ENCODE measurements at places on chromosomes 3 and 15. TPM values are rescaled to one million over a fixed set of nuclear protein-coding genes. Genes with fewer than 3 reads are reported as not detected.

Gene TMEM44
- 16.7 TPM for total RNA-seq

Gene LAMB2
- total RNA-seq, result 202 TPM

Gene TLR9
- not detected for total RNA-seq

Gene GOLGA6A
- total RNA-seq, result not detected

Gene RTP3
- total RNA-seq, result not detected

Gene TRIM59
- 47.8 TPM for total RNA-seq

Gene PRR23A
- not detected for total RNA-seq

Gene IL17RE
- 1.5 TPM for total RNA-seq

Gene LRRIQ4
- total RNA-seq, result 0.09 TPM

Gene CAND2
- 11.4 TPM for total RNA-seq

Gene CADPS
- 0.57 TPM for total RNA-seq

Gene CCR8
- total RNA-seq, result not detected

Gene FSTL1
- total RNA-seq, result 765 TPM

Gene C3orf80
- 1.8 TPM for total RNA-seq

Gene DNAH12
- 0.09 TPM for total RNA-seq

Gene UNC13C
- total RNA-seq, result 0.81 TPM

Gene DYNLT2B
- total RNA-seq, result 22.1 TPM

Gene KLHL6
- total RNA-seq, result not detected

Gene IGSF11
- not detected for total RNA-seq

Gene CCR4
- total RNA-seq, result not detected

Gene CPLX3
- total RNA-seq, result not detected

Gene MKRN2
- 41.4 TPM for total RNA-seq

Gene RAD51
- total RNA-seq, result 12.1 TPM

Gene CLDN18
- not detected for total RNA-seq

Gene ABHD2
- total RNA-seq, result 100 TPM

Gene LRRK1
- 18.0 TPM for total RNA-seq

Gene AADACL2
- not detected for total RNA-seq

Gene TRAT1
- not detected for total RNA-seq

Gene C3orf85
- total RNA-seq, result not detected

Gene BCL2A1
- total RNA-seq, result not detected

Gene EID1
- total RNA-seq, result 253 TPM
